Stimulated activated naive CD4-positive, alpha-beta T cell (primary cell): ENCODE measurements at places on chromosomes 16 and 17.

GRCh38 chr17:2710803-2711607, 559 bp downstream of the CLUH start:
- DNase-seq = no peak

DNA sequence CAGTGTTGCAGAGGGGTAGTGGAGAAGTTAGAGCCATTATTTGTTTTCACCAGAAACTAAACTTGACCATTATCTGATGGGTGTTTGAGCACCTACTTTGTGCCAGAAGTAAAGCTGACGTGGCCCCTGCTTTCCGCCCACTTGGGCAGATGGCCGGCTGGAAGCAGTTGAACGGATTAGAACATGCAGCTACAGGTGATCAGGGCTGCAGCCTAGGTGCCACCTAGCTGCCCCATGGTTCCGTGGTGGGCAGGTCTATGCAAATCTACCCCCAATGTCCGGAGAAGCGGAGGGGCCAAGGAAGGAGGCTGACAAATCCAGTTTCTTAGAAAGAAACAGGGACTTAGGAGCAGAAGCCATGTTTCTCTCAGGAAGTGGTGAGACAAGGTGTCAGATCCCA, 62.7 kb downstream of the B9D1 start:
- DNase-seq = no peak

- no peak for DNase-seq
These were observed 4.4 kb downstream of the CRLF3 start for GRCh38 chr17:30819971-30820705.

DNA sequence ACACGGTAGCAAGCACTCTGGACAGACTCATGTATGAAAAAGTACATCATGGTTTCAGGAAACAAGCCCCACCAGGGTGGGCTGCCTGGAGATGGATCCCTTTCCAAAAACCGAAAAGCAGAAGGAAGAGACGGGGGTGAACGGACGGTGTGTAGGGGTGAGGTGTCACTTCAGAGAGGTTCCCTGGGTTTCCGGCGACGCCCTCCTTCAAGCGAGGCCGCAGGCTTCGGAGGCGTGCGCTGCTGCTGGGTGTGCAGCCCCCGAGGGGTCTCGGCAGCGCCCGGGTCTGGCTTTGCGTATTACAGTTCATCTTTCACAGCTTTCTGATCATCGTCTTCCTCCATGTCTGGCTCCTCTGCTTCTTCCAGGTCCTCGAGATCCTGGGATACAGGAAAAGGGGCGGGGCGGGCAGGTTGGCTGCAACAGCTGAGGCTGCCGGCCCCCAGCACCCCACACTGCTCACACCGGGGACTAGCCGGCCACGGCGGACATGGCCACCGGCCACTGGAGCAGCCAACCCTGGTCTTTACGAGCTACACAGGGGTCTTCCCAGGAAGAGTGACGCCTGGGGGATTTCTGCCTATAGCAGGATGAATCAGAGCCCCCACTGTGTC, 9.0 kb upstream of the PPP1R27 start:
- DNase-seq = no peak

GRCh38 chr17:60622961-60623360, 23.0 kb downstream of the PPM1D start:
- no peak for DNase-seq

DNA sequence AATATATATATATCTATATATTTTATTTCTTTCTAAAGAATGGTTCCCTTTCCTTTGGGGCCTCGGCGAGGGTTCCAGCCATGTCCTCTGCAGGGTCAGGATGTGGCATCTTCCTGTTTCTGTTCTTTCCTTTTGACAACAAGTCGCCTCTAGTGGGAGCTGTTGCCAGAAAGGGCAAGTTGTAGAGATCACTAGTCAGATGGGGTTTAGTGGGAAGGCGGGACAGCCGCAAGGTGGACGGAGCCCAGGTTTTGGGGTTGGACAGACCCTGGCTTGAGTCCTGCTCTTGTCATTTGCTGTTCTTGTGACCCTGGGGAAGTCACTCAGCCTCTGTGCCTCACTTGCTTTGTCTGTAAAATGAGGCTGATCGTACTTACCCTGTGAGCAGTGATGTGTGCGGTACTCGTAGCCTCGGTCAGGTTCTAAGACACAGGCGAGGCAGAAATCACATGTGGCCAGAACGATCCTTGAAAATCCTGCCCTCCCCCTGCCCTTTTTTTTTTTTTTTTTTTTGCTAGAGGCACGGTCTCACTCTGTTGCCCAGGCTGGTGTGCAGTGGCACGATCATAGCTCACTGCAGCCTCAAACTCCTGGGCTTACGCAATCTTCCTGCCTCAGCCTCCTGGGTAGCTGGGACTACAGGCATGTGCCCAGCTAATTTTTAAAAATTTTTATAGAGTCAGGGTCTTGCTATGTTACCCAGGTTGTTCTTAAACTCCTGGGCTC, 80.1 kb downstream of the ABCC6 start:
- DNase-seq = no peak

GRCh38 chr16:48558371-48558841, 51.6 kb downstream of the N4BP1 start:
- DNase-seq = no peak

DNA sequence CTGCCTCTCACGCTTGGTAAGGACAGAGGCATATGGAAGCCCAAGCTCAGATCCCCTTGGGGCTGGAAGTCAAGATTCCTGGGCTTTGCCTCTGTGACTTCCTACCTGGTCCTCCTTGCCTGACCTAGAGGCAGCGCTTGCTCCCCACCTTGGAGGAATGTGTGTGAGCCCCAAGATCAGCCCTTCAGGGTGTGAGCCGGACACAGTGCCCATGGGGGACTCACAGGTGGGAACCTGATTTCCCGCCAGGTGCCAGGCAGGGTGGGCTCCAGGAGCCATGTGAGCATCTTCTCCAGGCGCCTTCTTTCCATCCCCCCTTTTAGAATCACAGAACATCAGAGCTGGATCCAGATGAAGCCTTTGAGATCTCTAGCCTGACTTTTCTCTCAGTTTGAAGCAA, 10.2 kb downstream of the CD300LG start:
- no peak for DNase-seq

GRCh38 chr17:75241502-75241901, 19.9 kb downstream of the GGA3 start:
- no peak for DNase-seq

DNA sequence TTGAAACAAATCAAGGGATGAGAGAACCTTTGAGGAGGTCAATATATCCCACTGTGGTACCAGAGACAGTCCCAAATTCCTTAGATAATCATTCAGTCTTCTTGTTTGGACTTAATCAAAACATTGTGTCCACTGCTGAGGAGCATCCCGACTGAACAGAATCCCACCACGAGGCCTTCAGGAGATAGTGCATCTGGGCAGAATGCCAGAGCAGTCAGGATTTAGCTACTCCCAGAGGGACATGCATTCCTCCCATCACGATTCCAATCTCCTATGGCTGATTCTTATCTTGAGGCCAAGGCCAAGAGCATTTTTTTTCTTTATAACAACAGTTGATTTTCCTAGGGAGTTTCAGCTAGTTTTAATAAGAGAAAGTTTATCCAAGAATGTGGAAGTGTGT, 87.4 kb upstream of the COX10 start:
- no peak for DNase-seq

DNA sequence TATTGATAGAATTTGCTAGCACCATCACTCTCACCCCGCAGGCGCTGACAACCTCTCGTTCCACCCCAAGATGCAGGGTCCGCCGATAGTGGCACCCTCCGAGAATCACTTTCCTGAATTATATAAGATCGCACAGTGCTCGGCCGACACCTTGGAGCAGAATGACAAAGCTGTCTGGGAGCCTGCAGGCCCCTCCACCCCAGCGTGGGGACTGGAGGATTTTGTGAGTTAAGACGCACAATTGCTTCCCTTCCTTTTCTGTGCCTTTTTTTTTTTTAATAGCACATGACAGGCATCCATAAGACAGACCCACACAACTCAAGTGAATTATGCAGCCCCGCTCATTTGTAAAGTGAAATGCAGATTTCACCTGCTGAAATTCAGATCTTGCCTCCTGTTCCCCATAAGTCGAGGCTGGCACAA, 155.3 kb downstream of the C16orf78 start:
- DNase-seq = no peak

DNA sequence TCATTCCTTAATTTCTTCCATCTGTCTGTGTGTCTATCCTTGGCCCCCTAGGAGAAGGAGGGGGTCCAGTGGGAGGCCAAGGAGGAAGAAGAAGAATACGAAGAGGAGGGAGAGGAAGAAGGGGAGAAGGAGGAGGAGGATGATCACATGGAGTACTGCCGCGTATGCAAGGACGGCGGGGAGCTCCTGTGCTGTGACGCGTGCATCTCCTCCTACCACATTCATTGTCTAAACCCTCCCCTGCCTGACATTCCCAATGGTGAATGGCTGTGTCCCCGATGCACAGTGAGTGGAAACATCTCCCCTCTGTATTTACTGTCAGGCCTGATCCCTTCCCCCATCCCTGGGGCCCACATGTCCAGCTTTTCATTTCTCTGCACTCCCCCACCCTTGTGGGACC, 6.3 kb downstream of the CHD3 start:
- DNase-seq = no peak

- no peak for DNase-seq
These were observed 31.3 kb downstream of the ZCCHC14 start for GRCh38 chr16:87461466-87461991.

- DNase-seq = no peak
These were observed 65.3 kb upstream of the NUDT7 start for GRCh38 chr16:77657016-77657415.

DNA sequence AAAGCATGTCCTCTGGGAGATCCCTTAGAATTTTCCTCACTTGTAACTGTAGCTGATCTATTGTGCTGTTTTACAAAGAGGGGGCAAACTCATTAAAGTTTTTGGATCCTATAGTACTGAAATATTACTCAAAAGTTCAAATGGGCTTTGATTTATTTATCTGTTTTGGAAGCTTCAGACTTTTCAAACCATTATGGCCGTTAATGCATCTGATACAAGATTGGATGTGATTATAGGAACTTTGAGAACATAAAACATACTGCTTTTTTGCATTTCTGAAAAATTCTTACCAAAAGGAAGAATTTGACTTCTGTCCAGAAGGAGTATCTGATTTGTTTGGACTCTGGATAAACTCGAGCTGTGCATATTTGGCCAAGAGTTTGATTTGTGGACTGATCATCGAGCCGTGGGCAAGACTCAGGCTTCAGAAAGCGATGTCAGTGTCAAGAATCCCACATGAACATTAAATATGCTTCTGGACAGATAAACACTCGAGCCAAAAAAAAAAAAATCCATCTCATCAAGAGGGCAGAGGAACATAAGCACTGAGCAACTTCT, 8.2 kb upstream of the MARCHF10 start:
- DNase-seq = no peak

GRCh38 chr16:4976611-4977145, 18.5 kb downstream of the SEC14L5 start:
- no peak for DNase-seq

GRCh38 chr16:29678691-29679267, at the start of gene QPRT:
TSS of gene QPRT (plus strand) at chr16:29679180. CDS start at chr16:29679198, 18 bp downstream.
- DNase-seq = no peak

- DNase-seq = no peak
These were observed 126.3 kb upstream of the IRX3 start for GRCh38 chr16:54412777-54413455.

DNA sequence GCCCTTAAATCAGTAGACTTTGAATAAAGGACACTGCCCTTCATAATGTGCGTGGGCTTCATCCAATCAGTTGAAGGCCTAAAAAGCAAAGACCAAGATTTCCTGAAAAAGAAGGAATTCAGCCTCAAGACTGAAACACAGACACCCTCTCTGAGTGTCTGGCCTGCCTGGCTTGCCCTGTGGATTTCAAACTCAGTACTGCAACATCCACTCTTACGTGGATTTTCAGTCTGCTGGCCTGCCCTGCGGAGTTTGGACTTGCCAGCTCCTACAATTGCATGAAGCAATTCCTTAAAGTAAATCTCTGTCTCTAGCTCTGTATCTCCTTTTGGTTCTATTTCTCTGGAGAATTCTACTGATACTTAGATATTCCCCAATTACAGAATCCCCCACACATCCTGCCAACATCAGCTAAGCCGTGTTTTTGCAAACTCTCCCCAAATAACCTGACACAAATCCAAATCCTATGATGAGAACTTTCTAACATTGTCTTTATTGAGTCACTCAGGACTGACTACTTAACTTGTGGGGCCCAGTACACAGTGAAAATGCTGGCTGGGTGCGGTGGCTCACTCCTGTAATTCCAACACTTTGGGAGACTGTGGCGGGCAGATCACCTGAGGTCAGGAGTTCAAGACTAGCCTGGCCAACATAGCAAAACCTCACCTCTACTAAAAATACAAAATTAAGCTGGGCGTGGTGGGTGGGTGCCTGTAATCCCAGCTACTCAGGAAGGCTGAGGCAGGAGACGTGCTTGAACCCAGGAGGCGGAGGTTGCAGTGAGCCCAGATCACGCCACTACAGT, 7.2 kb upstream of the TNFRSF17 start:
- no peak for DNase-seq

DNA sequence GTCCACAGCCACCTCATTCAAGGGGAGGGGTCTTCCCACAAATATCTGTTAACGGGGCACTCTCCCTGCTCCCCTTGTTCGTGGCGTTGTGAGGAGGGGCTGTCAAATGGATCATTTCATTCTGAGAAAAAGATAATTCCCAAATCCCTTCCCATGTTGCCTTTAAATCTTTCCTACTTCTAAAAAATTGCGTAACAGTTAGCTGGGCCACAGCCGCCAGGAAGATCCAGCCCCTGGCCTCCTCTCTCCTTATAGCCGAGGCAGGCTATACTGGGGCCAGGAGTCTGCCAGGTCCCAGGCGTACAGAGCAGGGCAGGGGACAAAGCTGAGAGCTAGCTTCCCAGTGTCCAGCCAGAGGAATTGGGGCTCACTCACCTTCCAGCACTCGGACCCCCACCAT, 430 bp downstream of the C16orf89 start:
- no peak for DNase-seq

DNA sequence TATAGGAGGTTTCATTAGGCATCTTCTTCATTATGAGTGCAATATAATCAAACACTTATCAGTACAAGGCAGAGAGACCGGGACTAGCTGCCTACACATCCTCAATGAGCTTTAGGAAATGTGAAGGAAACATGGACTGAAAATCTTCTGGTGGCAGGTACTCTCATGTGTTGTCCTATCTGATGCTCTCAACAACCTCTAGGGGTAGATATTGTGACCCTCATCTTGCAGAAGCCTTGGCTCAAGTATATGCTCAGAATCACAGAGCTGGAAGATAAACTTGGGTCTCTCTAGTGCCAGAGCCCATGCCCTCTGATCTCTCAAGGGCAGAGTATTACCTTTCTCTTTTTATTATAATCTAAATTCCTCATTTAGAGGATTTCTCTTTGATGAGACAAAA, 181.6 kb upstream of the C17orf78 start:
- DNase-seq = no peak

- no peak for DNase-seq
These were observed 39.9 kb downstream of the NUP88 start for GRCh38 chr17:5379351-5380107.

- no peak for DNase-seq
These were observed 96.8 kb downstream of the MAP2K6 start for GRCh38 chr17:69511250-69511649.

- peak; percentile 14 for DNase-seq
These were observed 1.7 kb downstream of the IL4R start for GRCh38 chr16:27315333-27316037.

- no peak for DNase-seq
These were observed 273.5 kb upstream of the IRX5 start for GRCh38 chr16:54657058-54657708.
